ENCODE measurements at places on chromosomes 13 and 19. TPM values are rescaled to one million over a fixed set of nuclear protein-coding genes. Genes with fewer than 3 reads are reported as not detected.

The PSG6 gene
- total RNA-seq = not detected

The ZNF525 gene
- total RNA-seq = 16.7 TPM

The CGB7 gene
- total RNA-seq = 2.9 TPM

The CD37 gene
- 3.1 TPM for total RNA-seq

The BLOC1S3 gene
- total RNA-seq = 20.1 TPM

The PRDX2 gene
- 579 TPM for total RNA-seq

The RDH8 gene
- not detected for total RNA-seq

The LIPE gene
- 45.2 TPM for total RNA-seq

The NBEA gene
- 3.6 TPM for total RNA-seq

The USHBP1 gene
- 2.6 TPM for total RNA-seq

The ZNF285 gene
- 0.21 TPM for total RNA-seq

The GPR12 gene
- total RNA-seq = 5.2 TPM

The VAV1 gene
- total RNA-seq = 1.1 TPM

The RNF225 gene
- total RNA-seq = 3.9 TPM

The SYNE4 gene
- 0.42 TPM for total RNA-seq

The FAAP24 gene
- 1.0 TPM for total RNA-seq

The PRODH2 gene
- not detected for total RNA-seq

The ZNF554 gene
- total RNA-seq = 9.8 TPM

The CEACAM20 gene
- not detected for total RNA-seq

The DAPK3 gene
- 71.8 TPM for total RNA-seq

The TTYH1 gene
- 11.2 TPM for total RNA-seq

The ZNF324B gene
- total RNA-seq = 15.0 TPM

The ZNF230 gene
- 2.1 TPM for total RNA-seq

The ZNF799 gene
- total RNA-seq = 3.8 TPM

The LGALS7B gene
- 5,185 TPM for total RNA-seq

The SEMA6B gene
- total RNA-seq = 5.4 TPM
